Activated T-helper 17 cell treated with anti-CD3 and anti-CD28 coated beads, Interleukin-2, amount 50 U/mL, for 72 hours (primary cell): ENCODE measurements at places on chromosomes 13 and 19.
A peak's percentile ranks its signal among the peaks of the same experiment; 100 is the strongest.

- ATAC-seq: peak; percentile 85
Measured at GRCh38 chr13:39777527-39778061, 122.1 kb downstream of the COG6 start.

- ATAC-seq: no peak
Measured at GRCh38 chr19:52101866-52102562, 6.4 kb upstream of the ZNF841 start.

DNA sequence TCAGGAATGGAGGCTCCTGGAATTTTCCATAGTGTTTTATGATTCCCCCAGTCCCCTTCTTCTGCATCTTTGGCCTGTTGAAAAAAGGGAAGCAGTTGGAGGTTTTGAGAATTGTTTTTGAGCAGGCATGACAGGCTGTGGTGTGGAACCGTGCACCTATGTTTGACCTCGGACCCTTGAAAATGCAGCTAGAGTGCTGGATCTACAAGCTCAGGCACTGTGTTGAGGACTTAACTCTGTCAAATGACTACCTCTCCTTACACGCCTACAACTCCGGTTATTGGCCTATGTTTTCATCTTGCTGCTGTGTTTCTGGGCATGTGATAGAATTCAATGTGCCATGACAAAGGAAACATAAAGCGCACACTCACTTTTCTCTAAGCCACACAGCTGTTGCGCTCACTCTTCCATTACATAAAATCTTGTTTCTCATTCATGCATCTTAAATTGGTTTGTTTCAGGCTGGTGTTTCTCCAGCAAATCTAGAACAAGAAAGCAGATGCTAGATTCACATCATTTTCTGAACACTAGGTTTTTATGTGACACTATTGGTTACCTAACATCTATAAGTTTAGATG is 616.6 kb downstream of the FGF9 start:
- ATAC-seq: no peak

GRCh38 chr13:22375151-22375550 is 704.3 kb downstream of the FGF9 start:
- ATAC-seq: no peak

DNA sequence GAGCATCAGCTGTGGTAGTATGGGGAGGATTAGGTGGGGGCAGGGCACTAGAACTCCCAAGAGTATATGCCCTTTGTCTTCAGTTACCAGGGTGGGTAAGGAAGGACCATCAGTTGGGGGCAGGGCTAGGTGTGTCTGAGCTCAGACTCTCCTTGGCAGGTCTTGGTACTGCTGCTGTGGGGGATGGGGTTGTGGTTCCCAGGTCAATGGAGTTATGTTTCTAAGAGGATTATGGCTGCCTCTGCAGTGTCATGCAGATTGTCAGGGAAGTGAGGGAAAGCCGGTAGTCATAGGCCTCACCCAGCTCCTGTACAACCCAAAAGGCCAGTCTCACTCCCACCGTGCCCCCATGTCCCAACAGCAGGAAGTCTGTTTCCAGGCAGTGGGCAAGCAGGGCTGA is 8.8 kb upstream of the ZNF578 start:
- ATAC-seq: no peak

DNA sequence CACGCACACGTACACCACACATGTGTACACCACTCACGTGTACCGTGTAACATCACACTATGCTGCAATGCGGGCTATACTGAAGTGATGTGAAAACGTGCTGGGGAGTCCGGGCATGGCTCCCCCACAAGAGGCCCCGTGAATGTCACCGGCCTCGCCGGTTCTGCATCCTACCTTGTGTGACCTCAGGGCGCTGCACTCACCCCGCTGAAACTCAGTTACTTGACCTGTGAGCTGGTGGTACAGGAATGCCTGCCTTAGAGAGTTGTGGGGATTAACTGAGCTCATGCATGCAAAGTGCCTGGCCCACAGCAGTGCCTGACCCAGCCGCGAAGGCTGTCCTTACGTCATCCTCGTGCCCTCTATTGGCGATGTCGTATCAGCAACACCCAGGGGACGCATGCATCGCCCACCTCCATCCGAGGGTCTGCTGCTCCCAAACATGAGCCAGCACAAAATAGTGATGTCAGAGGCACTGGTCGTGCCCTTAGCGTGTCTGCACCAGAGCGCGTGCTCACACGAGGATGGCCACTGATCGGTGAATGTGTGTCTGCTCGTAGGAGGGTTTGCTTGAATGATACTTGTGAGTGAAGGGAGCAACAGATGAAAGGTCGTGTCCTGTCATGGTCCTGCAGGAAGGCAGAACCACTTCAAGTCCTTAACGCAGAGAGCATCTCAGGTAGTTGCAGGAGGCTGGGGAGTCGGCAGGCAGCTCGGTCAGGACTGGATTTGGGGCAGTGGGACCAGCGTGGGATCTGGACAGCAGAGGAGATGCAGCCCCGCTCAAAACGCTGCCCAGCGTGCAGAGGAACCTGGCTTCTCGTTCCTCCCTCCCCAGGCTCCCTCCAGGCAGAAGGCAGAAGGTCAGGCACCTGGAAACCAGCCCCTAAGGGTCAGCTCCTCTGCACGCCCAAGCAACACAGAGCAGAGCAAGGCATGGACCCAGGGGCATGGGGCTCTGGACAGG is 126.2 kb upstream of the SPACA7 start:
- ATAC-seq: no peak

GRCh38 chr13:67063036-67063435 is 167.1 kb downstream of the PCDH9 start:
- no peak for ATAC-seq

DNA sequence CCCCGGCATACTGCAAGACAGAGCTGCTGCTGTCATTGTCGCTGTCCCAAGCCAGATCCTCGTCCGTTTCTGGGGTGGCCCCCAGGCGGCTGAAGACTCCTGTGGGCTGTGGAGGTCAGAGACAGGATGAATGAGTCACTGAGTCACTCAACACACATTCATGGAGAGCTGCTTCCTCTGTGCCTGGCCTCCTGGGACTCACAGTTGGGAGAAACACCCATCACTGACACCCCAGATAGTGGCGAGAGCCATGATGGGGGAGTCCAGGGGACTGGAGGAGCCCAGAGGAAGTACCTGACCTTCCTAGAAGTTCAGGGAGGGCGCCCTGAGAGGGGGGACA is 26.0 kb downstream of the C19orf47 start:
- no peak for ATAC-seq

DNA sequence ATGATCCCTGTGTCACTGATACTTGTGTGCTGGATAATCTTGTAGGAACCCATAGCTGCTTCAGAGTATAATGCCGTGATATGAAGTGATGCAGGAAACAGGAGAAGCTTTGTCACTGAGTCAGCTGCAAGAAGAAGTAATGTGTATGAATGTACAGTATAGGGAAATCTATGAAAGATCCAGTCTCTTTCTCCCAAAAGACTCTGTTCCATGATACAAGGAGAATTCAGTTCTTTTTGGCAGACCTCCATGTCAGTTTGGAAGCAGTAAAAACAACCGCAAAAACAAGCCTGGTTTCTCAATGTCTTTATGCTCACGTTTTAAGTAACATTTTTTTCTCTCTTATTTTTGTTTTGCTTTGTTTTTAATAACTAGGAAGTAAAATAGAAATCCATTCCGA is 33.9 kb downstream of the PCDH17 start:
- ATAC-seq: no peak

GRCh38 chr13:108350579-108350978 is 81.1 kb downstream of the TNFSF13B start:
- ATAC-seq: no peak

DNA sequence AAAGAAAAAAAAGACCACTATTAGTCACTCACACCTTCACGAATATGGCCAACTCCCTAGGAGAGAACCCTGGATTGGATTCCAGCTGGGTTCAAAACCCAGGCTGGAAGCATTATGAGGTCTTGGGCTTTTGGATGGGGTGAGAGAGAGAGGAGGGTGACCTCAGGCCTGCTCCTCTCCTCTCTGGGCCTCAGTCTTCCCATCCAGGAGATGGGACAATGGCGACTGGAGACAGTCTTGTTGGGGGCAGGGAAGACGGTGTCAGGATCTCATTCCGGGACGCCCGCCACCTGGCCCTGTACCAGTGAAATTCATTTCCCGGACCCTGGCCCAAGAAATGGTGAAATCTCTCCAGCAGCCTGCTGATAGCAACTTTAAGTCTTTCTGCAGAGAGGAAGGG is 26.3 kb downstream of the TINCR start:
- no peak for ATAC-seq

GRCh38 chr19:652467-653389 is 10.3 kb downstream of the RNF126 start:
- ATAC-seq: no peak

- no peak for ATAC-seq
Measured at GRCh38 chr13:80116107-80116506, 224.8 kb downstream of the SPRY2 start.

DNA sequence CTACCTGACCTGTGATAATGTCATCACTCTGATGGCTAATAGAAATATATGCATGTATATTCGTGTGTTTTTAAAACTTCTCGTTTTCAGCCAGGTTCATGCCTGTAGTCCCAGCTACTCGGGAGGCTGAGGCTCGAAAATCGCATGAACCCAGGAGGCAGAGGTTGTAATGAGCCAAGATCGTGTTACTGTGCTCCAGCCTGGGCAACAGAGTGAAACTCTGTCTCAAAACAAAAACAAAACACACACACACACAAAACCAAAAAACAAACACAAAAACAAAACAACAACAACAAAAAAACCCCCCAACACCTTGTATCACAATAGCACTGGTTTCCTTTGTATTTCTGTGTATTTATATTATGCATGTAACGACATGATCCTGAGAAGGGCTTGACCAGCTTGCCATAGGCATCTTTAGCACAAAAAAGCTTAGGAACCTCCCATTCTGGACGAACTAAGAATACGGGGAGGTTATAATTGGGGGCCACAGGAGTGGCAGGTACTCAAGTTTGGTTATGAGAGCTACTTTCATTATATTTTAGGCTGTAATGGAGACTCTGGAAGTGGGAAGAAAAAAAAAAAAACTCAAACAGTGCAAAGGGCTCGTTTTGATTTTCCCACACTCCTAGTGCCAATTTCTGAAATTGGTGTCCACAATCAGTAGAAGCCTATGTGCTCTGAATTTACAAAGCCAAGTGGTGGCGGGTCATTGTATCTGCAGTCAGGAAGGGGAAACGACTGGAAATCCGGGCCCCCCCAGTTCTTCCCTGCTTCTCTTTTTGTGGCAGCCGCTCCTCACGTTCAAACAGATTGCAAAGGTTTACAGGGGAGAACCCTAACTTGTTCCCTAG is 1.2 kb upstream of the ACP7 start:
- no peak for ATAC-seq

DNA sequence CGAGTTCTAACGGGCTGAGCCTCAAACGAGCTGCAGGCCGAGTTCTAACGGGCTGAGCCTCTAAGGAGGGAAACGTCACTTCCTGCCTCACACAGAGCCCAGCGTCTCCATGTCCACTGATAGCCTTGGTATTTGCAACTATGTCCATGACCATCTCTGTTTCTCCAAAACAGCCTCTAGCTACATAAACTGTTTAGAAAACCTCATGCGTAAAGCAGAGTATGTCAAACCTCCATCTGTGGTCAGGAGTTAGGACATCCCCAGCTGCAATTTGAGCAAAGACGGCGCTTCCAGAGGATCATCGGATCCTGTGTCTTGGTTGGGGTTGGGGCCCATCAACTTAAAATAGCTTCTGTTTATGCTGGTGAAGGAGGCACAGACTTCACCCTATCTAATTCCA is 20.8 kb downstream of the RASA3 start:
- peak; percentile 51 for ATAC-seq

GRCh38 chr13:94080527-94080926 is 399.0 kb downstream of the DCT start:
- no peak for ATAC-seq

- no peak for ATAC-seq
Measured at GRCh38 chr19:21498651-21499050, 6.8 kb upstream of the ZNF429 start.

DNA sequence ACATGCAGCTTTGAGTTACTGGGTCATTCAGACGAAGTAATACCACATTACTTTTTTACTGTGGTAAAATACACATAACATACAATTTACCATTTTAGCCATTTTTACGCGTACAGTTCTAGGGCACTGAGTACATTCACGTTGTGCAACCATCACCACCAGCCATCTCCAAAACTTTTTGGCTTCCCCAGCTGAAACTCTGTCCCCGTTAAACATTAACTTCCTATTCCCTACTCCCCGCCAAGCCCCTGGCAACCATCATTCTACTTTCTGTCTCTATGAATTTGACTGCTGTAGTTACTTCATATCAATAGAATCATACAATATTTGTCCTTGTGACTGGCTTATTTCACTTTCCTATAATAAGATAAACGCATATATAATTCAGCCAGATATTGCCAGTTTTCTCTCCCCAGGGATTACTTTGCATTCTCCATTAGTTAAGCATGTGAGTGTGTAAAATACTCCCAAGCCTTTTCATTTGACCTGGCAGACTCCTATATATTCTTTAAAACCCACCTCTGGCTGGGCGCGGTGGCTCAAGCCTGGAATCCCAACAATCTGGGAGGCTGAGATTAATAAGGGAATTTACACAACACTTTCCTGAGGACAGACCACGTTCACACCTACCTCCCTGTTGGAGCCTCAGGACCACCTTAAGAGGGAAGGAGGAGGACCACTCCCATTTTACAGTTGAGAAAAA is 10.0 kb upstream of the CYP4F22 start:
- ATAC-seq: no peak

DNA sequence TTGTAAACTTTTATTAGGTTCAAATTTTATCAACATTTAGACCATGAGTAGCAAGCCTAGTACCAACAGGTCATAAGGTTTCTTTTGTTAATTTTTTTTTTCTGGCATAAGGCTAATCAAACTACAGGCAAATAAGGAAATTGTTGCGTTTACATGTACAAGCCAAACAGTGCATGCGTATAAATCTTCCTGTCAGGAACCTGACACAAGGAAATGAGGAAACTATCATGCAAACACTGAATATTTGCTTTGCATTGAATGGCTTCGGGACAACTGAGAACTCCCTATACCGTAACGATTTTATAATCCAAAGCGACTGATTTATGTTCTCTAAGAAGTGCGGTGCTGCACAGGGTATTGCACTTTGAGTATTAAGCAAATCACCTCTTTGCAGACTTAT is 133.0 kb upstream of the TRPC4 start:
- no peak for ATAC-seq

DNA sequence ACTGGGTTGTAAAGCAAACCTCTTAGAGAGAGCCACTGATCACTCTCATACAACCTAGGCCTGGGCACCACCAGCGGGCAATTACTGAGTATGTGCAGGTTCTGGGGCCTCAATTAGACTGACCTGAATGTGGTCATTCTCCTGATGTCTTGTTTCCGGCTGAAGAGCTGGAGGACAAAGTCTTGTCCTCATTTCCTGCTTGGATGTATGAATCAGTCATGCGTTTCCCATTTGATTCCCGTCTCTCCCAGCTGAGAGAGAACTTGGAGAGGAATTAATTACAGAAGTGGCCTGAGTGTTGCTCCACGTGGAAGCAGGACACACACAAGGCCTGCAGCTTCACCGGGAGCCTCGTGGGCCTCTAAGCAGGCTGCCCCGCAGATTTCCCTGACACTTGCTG is 799.3 kb upstream of the ARGLU1 start:
- ATAC-seq: no peak

GRCh38 chr13:81142306-81142999 is 801.5 kb upstream of the SPRY2 start:
- no peak for ATAC-seq

- ATAC-seq: no peak
Measured at GRCh38 chr19:55442372-55442961, 633 bp downstream of the SHISA7 start.
